ENCODE measurements at places on chromosomes 2 and 18.

GRCh38 chr2:30193104-30193681 lies 38.1 kb upstream of the LBH start:
- no peak for DNase-seq

DNA sequence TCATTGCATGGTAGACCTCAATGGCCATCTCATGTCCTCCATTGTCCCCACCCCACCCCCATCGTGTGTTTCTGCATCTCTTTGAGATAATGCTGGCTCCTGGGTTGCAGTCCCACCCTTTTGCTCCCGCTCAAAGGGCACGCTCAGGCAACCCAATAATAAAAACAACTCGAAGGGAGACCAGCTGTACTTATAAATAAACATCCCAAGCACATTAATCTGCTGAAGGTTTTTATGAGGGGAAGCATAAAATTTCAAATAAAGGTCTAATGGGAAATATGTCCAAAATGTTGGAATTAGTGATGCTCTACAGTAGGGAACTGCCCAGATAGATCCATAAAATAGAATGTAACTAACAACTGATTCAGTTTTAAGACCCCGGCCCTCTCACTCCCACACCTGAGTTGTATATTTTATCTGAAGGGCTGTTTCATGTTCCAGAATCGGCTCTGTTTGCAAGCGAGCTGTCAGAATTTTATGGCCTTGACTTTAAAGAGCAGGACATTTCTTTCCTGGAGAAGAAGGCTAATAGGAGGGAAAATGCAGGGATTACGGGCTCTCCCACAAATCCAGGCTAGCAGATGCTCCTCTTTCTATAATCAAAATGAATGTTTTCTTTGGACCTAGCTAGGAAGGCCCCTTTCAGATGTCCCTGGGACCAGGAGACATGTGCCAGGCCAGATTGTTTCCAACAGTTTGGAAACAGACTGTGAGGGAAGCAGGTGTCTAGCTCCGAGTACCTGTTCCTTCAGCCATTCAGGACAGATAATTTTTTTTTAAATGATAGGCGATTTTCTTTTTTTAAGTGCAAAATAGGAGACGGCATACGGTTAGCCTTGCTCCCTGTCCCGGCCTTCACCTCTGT lies 103.7 kb downstream of the APOB start:
- DNase-seq = no peak

DNA sequence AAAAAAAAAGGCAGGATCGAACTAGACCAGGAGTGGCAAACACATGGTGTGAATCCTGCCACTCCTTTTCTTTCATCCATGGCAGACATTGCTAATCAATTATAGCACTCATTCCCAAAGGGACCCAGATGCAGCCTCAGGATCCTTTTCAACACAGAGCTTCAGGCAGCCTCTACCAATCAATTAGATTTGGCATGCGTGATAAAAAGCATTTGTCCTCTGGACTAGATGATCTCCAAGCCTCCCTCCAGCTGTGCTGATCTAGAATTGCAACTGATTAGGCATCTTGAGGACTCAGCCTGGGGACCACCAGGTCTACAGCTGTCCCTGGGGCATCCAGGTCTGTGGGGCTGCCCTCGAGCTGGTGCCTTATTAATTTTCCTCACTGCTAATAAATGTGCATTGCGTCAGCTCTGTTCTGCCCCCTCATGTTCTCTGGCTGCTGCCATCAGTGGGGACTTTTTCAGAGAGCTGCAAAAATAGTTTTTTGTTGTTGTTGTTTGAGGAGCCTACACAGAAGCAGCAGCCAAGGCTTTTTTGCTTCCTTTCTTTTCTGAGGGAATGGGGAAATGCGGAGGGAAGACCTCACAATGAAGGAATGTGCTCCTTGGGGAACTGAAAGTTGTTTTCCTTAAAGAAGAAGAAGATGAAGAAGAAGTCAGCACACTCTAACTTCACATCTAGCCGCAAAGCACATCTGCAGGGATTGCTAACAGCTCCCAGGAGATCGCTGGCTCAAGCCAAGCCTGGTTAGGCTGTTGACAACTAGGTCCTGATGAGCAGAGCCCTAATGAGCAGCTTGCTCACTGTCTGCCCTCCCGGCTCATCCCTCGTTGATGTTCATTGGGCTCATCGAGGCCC lies 8.8 kb upstream of the ATOH8 start:
- DNase-seq = no peak

DNA sequence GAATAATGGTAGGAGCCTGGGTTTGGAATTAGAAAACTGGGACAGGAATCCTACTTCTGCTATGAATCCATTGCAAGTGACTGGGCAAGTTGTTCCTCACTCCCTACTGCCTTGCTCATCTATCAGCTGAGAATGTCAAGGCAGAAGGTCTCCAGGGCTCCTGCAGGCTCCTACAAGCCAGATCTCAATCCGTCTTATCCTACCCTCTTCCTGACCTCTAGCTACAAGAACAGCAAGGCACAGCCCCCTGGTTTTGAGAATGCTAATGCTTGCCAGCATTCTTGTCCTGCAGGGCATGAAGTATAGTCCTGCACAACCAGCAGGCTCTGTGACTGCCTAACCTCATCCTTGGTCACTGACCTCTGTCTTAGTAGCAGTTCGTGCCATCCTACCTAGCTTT lies 141.9 kb upstream of the TNP1 start:
- no peak for DNase-seq

All from urothelium cell line (cell line).